ENCODE measurements at places on chromosomes 6 and 20.

DNA sequence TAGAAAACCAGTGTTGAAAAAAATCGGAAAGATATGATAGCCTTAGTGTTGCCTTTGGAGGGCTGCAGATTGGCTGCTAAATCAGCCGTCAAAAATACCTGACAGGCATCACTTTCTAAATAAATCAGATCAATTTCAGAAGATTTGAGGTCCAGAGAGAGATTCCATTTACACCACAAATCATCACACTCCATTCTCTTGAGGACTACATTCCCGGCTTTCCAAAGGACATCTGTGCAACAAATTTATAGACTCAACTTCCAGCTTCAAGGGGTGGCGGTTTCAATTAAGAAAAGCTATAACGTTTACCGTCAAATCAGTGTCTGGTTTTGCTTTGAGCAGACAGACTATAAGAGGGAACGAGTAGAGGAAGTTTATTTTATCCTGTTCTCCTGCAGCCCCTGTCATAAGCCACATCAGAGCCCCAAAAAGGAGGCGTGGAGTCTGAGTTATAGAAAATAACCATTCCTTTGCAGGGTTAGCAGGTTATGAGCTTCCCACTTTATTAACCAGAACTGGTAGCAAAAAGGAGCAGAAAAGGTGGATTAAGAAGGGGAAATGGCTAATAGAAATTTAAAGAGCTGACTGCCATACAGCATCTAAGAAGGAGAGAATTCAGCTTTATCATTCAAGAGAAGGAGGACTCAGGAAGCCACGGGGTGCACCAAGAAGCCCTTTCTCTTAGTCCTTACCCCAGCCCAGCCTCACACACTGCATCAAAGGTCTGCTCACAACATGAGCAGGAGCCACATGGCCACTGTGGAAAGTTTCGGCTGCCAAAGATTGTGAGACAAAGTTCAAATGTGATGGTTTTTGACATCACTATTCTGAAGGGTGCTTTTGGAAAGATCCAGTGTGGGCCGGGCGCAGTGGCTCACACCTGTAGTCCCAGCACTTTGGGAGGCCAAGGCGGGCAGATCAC lies 12.9 kb upstream of the UQCC2 start:
- DNase-seq = no peak

- no peak for DNase-seq
Measured at GRCh38 chr6:166223079-166223478, 55.4 kb upstream of the TBXT start.

- peak; percentile 95 for DNase-seq
Measured at GRCh38 chr6:138817799-138818198, 21.9 kb downstream of the ECT2L start.

GRCh38 chr6:4107873-4108272 lies 27.5 kb downstream of the ECI2 start:
- DNase-seq = no peak

- no peak for DNase-seq
Measured at GRCh38 chr20:9258901-9259300, 190.0 kb downstream of the PLCB4 start.

- DNase-seq = no peak
Measured at GRCh38 chr6:98836025-98836961, 1.9 kb downstream of the POU3F2 start.

DNA sequence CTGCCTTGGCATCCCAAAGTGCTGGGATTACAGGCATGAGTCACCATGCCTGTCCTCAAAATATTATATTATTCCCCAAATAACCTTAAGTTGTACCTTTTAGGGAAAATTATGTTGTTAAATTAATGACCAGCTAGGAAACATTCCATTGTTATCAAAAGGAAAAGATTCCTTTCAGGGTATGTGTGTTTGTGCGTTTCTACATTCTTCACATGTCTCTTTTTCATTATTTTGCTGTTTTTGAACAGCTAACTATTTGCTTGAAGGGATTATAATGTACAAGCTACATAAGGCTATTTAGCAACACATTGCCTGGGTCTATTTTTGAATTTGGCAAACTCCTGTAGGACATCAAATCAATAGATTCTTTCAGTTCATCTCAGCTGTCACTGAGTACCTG lies 57.1 kb downstream of the GJA1 start:
- no peak for DNase-seq

DNA sequence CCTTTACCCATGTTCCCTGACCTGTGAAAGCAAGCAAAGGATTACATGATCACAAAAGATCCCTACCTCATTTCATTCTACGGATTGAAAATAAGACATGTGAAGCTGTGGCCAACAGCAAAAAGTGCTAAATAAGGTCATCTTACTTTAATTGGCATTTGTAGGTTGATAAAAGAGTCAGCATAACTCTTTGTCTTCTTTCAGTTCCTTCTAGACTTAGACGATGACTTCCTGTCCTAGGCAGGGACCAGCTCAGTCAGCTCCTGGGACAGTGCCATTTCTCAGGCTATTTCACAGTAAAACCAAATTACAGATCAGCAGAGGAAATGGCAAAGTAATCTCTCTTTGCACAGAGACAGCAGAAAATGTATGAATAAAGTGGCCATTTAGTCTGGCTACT lies 480.7 kb downstream of the RFPL4B start:
- DNase-seq = no peak

DNA sequence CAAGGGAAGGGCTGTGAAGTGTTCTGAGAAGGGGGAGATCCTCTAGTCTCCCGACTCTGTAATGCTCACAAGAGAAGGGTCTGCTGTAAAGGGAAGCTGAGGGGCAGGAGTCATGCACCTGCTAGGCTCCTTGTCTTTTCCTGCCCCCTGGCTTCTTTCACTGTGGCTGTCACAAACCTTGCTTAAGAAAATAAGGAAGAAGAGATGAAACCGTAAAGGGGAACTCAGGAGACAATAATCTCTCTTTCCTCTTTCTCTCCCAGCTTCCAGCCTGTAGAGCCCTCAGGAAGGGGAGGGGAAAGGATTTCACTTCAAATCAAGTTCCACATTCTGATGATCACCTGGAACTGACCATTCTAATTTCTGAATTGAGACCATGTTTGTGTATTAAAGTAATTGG lies 26.3 kb downstream of the SLC13A3 start:
- DNase-seq = no peak

DNA sequence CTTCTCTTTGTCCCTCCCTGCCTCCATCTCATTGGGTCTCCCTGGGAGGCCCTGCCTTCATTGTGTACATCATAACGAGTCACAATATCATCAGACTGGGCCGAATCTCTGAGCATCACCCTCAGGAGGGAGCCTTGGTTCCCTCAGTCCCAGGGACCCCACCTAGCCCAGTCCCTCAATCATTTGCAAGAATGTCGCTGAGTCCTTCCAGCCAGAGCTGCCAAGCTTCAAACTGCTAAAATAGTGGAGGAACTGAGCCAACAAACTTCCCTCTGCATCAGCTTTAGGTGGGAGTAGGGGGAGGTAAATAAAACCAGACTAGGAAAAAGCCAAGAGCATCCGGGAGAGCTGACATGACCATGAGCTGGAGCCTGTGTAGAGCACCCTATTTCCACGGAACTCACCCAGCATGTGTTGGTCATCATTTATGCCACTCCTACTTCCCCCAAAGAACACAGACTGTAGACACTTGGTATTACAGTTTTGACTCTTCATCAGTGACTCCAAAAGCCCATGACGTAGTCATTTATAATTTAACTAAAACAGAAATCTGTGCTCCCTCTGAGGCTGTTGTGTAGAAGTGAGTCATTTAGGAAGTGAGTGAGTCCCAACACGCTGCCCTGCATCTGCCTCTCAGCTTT lies 28.8 kb upstream of the IL17A start:
- peak; percentile 96 for DNase-seq

- DNase-seq = no peak
Measured at GRCh38 chr6:73455865-73456629, 4.0 kb upstream of the CGAS start.

DNA sequence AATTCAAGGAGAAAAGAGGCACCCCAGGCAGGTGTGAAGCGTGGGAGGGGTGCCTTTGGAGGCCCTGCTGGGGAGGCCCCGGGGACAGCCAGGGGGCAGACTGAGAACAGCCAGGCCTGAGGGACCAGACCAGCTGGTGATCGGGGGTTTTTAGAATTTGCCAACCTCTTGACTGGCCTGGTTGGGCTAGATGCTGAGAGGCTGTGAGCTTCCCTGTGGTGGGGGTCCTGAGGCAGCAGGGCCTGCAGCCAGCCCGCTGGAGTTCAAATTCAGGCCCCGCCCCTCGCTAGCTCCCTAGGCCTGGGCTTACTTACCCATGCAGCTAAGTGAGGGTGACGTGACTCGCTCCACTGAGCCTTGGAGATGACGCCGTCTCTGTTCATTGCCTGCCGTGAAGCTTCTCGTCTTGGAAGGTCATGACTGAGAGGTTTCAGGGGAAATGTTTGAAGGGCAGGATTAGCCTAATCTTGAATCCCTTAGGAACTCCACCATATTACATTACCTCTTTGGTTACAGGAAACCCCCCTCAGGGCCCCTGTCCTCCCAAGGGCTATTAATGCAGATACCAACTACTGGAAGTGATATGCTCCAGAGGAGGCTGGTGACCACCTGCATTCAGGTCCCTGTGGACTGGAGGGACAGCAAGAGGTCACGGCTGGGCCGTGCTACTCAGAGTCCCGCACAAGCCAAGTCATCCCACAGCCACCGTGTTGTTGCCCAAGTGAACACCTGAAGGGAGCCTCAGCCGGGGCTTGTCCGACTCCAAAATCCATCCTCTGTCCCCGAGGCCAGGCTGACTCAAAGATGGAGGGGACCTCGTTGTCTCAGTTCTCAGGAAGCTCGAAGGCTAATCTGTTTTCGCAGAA lies 73.9 kb upstream of the DUSP22 start:
- DNase-seq = peak; percentile 78

GRCh38 chr6:159012201-159012600 lies 12.2 kb upstream of the RSPH3 start:
- DNase-seq = no peak

- no peak for DNase-seq
Measured at GRCh38 chr6:52576054-52576391, 837 bp downstream of the TRAM2 start.

- no peak for DNase-seq
Measured at GRCh38 chr20:21324126-21324525, 21.0 kb downstream of the XRN2 start.

GRCh38 chr6:45668705-45669104 lies 291.0 kb upstream of the SUPT3H start:
- DNase-seq = no peak

DNA sequence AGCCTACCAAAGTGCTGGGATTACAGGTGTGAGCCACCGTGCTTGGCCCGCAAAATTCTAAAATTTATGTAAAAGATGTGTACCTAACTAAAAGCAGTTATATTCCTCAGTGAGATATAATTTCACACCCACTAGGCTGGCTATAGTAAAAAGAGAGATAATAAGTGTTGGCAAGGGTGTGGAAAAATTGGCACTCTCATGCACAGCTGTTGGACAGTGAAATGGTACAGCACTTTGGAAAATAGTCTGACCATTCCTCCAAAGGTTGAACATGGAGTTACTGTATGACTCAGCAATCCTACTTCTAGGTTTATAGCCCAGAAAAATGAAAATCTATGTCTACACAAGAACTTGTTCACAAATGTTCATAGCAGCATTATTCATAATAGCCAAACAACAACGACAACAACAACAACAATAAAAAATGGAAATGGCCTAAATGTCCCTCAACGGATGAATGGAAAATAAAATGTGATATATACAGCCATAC lies 13.9 kb downstream of the C6orf15 start:
- no peak for DNase-seq

GRCh38 chr6:4615891-4616290 lies 160.3 kb upstream of the CDYL start:
- DNase-seq = no peak

- no peak for DNase-seq
Measured at GRCh38 chr20:20786428-20786827, 74.0 kb upstream of the RALGAPA2 start.

Measured in kidney tubule cell (primary cell).